ENCODE measurements at places on chromosomes 12 and 14. TPM values are rescaled to one million over a fixed set of nuclear protein-coding genes. Genes with fewer than 3 reads are reported as not detected.

The TEX52 gene
- not detected for total RNA-seq

DNA sequence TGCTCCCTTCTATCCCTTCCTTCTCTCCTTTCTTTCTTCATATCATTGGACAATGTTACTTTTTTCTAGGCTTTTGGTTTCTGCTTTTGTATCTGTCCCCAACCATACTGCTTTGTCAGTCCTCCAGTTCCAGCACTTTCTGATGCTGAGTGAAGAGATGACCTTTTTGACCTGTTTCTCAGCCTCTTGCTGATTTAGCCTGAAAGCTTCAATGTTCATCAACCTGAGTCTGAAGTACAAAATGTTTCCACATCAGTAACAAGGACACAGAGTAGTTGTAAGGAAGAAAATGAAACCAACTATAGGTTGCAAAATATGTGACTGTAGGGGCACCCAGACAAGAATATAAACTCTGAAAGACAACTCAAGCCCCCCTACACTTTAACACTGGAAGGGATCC, 25.2 kb upstream of the AKAP6 start:
- no peak for DNase-seq

The LRIG3 gene
- 96.0 TPM for total RNA-seq

- DNase-seq = no peak
Observed at GRCh38 chr12:12958886-12959285, 6.9 kb upstream of the GPRC5D start.

DNA sequence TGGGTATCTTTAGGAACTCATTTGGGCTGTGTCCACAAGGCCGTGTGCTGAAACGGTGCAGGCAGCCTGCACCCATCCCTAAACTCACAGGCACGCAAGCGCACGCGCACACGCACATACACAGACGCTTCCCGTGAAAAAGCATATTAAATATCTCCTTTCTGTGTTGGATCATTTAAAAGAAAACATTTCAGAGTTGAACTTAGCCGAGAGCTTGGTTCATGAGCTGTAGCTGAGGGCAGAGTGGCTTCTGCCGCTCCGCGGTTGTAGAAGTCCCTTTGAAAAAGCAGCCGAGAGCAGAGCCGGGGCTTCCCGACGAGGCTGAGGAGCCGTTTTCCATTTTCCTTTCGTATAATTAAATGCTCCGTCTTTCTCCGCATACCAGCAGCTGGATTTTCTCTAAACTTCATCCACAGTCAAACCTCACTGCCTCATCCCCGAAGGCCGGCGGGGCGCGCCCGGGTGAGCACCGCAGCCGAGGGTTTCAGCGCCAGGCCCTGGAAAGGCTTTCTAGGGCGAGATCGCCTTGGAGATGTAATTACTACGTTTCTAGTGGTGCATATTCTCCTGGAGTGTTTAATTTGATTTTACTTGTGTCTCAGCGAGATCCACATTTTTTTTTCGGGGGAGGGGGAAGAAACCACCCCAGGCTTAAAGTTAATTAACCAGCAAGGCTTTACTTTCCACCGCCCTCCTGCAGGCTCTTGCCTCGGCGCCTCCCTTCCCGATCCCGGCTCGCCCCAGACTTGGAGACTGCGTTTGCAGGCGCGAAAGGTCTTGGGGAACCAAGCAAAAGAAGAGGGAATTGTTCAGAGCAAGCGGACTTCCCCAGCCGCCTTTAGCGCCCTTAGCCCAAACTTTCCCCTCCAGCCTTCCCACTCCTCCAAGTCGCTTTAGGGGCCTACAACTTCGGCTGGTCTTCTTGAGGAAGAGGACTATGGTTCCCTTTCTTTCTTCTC, 3.0 kb upstream of the HOXC13 start:
- DNase-seq = no peak

- DNase-seq = no peak
Observed at GRCh38 chr12:52127683-52128450, 48.4 kb downstream of the SMIM41 start.

- peak; percentile 98 for DNase-seq
Observed at GRCh38 chr12:69897744-69898143, 72.7 kb downstream of the MYRFL start.

- DNase-seq = peak; percentile 44
Observed at GRCh38 chr14:74988131-74988530, 14.6 kb upstream of the EIF2B2 start.

GRCh38 chr12:109937371-109937770, 37.3 kb downstream of the TCHP start:
- no peak for DNase-seq

- DNase-seq = no peak
Observed at GRCh38 chr12:4974217-4974616, 64.5 kb downstream of the KCNA1 start.
